ENCODE measurements at places on chromosomes 12 and 14. TPM values are rescaled to one million over a fixed set of nuclear protein-coding genes. Genes with fewer than 3 reads are reported as not detected.

BDKRB2 gene
- total RNA-seq: 0.08 TPM

FOS gene
- 65.9 TPM for total RNA-seq

ANAPC5 gene
- total RNA-seq: 125 TPM

EML5 gene
- 1.1 TPM for total RNA-seq

TRPV4 gene
- total RNA-seq: not detected

SDR9C7 gene
- not detected for total RNA-seq

ESYT1 gene
- total RNA-seq: 159 TPM

SCN8A gene
- 0.84 TPM for total RNA-seq

RFX4 gene
- total RNA-seq: not detected

BMAL2 gene
- total RNA-seq: 14.5 TPM

ALG10B gene
- total RNA-seq: 14.2 TPM

HOXC13 gene
- total RNA-seq: not detected

ACTN1 gene
- total RNA-seq: 106 TPM
